CD4-positive, alpha-beta T cell treated with Interleukin-10 for 1 hour (primary cell): ENCODE measurements at places on chromosomes 16 and 17.

GRCh38 chr17:78995761-78996451 lies 13.7 kb downstream of the CANT1 start:
- no peak for DNase-seq

- no peak for DNase-seq
Observed at GRCh38 chr17:74015990-74016389, 187.5 kb upstream of the RPL38 start.

GRCh38 chr16:49543631-49543946 lies 170.0 kb downstream of the C16orf78 start:
- no peak for DNase-seq

- DNase-seq, result no peak
Observed at GRCh38 chr17:72498364-72499210, 377.8 kb downstream of the SOX9 start.

DNA sequence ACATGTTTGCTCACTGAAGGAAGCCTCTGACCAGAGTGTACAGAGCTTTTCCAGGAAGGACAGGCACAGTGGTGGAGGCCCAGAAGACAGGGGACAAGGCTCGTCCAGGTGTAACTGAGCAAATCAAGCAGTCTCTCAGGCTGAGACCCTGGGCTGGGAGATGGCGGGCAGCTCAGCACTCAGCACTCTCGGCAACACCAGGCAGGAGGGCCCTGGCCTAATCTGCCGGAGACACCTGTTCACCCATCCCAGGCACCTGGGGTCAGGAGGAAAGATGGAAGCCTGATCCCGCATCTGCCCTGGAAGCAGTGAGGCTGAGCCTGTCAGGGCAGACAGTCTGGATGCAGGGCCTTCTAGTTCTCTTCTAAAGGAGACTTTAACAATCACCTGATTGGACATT lies 4.8 kb downstream of the RASL10B start:
- no peak for DNase-seq

- DNase-seq, result no peak
Observed at GRCh38 chr16:4679156-4679849, 14.1 kb upstream of the NUDT16L1 start.
